ENCODE measurements at places on chromosomes 13 and 19.

- no peak for DNase-seq
Measured at GRCh38 chr19:13707915-13708314, 56.4 kb upstream of the MRI1 start.

DNA sequence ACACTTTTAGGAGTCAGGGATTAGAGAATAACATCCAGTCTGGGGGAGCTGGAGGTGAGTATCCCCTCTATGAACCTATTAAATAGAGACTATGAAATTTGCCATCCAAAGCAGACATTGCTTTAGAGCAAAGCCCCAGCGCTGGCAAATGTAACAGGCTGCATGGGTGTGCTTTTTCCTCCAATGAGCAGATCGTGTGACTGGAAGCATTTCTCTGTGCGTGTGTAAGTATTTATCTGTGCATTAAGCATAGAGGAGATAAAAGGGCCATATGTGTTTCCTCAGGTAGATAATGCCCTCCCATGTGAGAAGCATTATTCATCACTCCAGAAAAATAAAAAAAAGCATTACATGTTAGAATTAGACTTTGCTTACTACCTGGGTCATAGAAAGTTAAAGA lies 924 bp downstream of the TNFSF13B start:
- DNase-seq = no peak

- no peak for DNase-seq
Measured at GRCh38 chr13:99796175-99796819, 175.3 kb downstream of the ZIC5 start.

- no peak for DNase-seq
Measured at GRCh38 chr19:14650161-14650560, 24.5 kb downstream of the ADGRE3 start.

- no peak for DNase-seq
Measured at GRCh38 chr13:99507054-99507453, 5.8 kb downstream of the TM9SF2 start.

GRCh38 chr19:47471733-47472457 lies at the start of gene SLC8A2:
TSS of gene SLC8A2 (minus strand) at chr19:47471893. CDS start at chr19:47466403, 5,490 bp downstream.
- peak; percentile 7 for DNase-seq

GRCh38 chr13:30105381-30105780 lies 202.0 kb downstream of the KATNAL1 start:
- no peak for DNase-seq

DNA sequence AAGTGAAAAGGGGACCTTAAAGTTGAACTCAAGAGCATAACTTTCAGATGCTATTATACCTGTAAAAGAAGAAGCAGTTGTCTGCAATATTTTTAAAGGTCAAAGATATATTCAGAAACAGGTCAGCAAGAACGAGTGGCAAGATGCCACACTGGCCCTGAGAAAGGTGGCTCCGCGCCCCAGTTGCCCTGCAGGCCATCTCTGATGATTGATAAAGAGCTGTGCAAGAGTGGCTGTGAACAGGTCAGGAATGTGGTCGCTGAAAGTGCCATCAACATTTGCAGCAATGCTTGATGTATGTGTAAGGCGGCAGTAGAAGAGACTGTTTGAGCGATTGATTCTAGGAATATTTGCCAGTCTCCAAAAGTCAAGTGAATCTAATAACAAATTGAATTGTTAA lies 664.2 kb upstream of the SLC10A2 start:
- no peak for DNase-seq

GRCh38 chr13:103192511-103193135 lies 126.4 kb upstream of the SLC10A2 start:
- DNase-seq = no peak

DNA sequence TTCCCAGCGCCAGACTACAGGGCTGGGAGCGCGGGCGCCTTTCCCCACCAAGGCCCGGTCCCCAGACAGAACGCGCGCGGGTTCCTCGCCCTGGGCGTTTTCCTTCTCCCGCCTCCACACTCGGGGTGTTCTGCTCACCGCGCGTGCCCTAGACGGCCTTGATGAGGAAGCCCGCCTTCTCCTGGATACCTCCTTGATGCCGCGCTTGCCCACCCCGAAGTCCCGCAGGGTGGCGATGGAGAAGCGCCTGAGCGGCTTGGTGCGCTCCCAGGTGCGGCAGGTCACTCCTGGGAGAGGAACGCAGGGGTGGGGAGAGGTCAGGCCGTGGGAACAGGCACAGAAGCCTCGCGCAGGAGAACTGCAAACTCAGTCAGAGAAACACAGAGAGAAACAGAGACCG lies 34.8 kb downstream of the CYP2B6 start:
- no peak for DNase-seq

DNA sequence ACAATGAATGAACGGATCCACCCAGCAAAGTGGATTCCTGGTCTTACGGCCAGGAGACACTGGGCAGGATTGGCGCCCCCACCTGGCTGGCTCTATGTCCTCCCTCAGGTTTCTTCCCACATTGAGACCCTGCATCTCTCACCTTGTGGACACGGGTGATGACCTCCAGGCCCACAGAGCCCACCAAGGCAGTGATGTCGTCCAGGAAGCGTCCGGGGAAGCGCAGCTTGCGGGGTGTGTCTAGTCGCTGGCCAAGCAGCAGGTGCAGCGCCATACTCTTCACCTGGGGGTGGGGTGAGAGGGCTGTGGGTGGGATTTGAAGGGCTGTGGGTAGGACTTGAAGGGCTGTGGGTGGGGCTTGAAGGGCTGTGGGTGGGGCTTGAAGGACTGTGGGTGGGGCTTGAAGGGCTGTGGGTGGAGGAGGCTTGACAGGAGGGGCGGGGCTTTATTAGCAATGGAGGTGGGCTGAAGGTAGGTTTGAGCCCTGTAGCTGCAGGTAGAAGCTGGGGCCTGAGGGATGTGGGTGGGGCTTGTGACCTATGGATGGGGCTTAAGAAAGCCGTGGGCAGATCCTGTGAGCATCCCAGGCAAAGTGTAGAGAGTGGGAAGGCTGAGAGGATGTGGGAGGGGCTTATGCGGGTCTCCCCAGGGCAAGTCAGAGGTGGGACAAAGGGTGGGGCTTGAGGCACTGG lies 12.1 kb upstream of the ANGPTL8 start:
- DNase-seq = no peak

- no peak for DNase-seq
Measured at GRCh38 chr13:110374431-110375370, 67.6 kb downstream of the COL4A2 start.

- no peak for DNase-seq
Measured at GRCh38 chr13:108777421-108778420, 148.3 kb downstream of the MYO16 start.

DNA sequence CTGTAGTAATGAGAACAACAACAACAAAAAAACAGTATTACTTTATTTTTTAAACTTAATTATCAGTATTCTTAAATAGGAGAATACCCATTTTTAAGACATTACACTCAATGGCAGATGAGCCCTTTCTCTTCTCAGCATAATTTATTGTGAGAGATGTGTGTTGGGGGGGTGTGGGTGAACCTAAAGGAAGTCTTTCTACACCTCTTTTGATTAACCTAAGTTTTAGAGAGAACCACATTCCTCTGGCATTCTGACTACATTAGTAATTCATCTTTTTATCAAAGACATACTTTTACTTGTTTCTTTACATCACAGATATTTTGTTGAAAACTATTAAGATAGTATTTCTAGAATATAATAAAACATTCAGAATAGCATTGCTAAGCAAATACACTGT lies 890.9 kb downstream of the PCDH9 start:
- DNase-seq = no peak

DNA sequence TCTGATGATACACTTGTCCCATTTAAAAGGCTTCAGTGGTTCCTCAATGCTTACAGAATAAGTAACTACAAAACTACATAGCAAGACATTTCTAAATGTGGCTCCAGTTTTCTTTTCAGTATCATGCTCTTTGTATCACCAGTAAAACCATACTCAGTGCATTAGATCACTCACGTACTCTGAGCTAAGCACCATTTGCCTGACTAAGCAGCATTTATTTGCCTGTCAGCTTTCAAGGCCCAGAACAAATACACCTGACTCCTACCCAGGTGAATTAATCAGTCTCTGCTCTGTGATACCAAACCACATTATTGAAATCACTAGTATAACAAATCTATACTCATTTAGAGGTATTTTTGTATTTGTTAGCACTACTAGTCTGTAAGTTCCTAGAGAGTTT lies 47.4 kb upstream of the PCDH20 start:
- DNase-seq = no peak

Measured in stimulated activated CD4-positive, alpha-beta T cell treated with anti-CD3 and anti-CD28 coated beads, Interleukin-1b, Interleukin-23, amount 100 ng/mL, for 1 hour (primary cell).